CD4-positive, alpha-beta T cell treated with Interleukin-4 for 1 hour (primary cell): ENCODE measurements at places on chromosomes 11 and 22.

- no peak for DNase-seq
Measured at GRCh38 chr11:129694538-129694937, 121.1 kb upstream of the TMEM45B start.

GRCh38 chr11:44608991-44609782 lies 43.7 kb downstream of the CD82 start:
- DNase-seq = peak; percentile 78

- no peak for DNase-seq
Measured at GRCh38 chr11:126716456-126717083, 284.0 kb downstream of the KIRREL3 start.

DNA sequence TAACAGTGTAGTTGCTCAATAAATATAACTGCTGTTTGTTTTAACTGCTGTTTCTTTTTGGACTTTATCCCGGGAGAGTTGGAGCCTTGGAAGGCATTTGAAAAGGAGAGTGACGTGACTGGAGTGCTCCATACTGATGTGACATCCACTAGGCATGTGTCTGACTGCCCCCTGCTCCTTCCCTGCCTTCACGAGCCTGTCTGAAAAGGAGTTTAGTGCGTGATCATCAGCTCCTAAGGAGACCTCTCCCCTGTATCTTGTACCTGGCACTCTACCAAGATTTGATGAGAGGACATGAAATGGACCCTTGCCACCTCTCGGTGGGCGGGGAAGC lies 22.9 kb downstream of the ZBTB16 start:
- DNase-seq = no peak

DNA sequence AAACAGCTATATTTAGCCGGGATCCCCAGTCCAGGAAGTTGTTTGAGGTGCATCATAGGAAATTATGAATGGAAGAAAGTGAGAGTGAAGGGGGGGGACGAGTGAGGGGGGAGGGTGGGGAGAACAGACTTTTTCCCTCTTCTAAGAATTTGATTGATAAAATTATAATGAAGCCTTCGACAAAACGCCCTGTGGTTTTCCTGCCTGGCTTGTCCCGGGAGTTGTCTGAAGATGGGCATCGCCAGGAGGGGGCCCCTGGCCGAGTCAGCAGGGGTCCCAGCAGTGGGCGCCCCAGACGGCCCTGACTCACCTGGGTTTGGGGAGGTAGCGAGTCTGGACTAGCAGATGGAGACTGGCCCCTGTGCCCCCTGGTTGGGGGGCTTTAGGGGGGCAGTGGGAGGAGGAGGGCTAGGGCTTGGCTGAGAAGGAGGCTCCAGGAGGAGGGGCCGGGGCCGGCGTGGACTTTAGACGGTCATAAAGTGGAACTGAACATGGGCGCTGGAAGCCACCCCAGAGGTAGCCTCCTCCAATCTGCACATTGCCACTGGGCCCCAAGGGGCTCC lies 336 bp upstream of the LIF start:
- no peak for DNase-seq

GRCh38 chr22:30611197-30611596 lies 4.2 kb downstream of the TCN2 start:
- no peak for DNase-seq

- no peak for DNase-seq
Measured at GRCh38 chr22:39675947-39676346, 105.4 kb downstream of the CACNA1I start.

DNA sequence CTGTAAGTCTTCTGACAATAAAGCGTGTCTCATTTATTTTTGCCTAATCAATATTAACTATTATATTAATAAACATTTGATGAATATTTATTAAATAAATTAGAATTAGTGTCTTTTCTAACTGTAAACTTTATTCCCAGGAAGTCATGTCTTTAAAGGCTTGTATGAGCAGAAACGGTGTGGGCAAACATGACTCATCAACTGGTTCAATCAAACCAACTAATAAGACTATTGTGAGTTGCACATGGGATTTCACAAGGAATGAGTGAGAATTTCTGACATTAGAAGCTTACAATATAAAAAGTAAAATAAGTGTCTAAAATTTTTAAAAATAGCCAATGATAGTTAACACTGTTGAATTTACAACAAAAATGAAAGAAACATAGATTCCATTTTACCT lies 259.2 kb upstream of the CTSC start:
- DNase-seq = no peak

GRCh38 chr11:83249972-83250593 lies 36.1 kb downstream of the CCDC90B start:
- peak; percentile 13 for DNase-seq

- DNase-seq = peak; percentile 48
Measured at GRCh38 chr11:60987577-60988277, 16.2 kb downstream of the CD6 start.

- DNase-seq = no peak
Measured at GRCh38 chr22:39524753-39525657, 4.6 kb downstream of the ATF4 start.

DNA sequence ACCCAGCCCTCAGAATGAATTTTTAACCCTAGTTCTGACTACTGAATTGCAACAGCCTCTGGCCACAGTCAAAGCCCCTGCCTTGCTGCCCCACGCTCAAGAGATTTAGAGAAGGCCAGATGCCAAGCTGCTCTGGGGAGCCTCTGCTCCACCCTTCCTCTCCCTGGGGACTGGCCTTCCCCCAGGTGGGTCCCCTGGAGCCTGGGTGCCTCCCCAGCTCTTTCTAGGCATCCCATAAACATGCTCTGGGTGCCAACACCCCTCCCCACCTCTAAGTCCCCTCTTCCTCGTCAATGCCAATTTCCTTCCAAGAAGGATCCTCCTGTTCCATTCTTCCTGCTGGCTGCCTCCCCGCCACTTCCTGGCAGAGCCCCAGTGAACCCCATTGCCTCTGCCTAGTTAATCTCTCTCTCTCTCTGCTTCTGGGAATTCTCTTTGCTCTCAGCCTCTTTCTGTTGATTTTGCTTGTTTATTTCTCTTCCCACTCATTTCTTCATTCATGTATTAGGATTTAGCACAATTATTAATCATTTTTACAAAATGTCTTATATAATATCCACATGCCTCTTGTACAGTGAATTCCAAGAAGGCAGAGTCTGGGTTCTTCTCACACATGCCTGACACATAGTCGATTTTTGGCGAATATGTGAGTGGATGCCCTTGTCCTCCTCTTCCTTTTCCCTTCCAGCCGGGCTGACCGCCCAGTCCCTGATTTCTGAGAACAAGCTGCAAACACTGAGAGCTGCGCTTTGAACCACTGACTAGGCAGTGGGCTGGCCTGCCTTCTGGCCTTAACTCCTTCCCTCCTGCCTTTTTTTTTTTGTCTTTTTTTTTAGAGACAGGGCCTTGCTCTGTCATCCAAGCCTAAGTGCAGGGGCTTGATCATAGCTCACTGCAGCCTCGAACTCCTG lies 17.5 kb downstream of the UQCR10 start:
- DNase-seq = no peak
